ENCODE measurements at places on chromosomes 11 and 22.

DNA sequence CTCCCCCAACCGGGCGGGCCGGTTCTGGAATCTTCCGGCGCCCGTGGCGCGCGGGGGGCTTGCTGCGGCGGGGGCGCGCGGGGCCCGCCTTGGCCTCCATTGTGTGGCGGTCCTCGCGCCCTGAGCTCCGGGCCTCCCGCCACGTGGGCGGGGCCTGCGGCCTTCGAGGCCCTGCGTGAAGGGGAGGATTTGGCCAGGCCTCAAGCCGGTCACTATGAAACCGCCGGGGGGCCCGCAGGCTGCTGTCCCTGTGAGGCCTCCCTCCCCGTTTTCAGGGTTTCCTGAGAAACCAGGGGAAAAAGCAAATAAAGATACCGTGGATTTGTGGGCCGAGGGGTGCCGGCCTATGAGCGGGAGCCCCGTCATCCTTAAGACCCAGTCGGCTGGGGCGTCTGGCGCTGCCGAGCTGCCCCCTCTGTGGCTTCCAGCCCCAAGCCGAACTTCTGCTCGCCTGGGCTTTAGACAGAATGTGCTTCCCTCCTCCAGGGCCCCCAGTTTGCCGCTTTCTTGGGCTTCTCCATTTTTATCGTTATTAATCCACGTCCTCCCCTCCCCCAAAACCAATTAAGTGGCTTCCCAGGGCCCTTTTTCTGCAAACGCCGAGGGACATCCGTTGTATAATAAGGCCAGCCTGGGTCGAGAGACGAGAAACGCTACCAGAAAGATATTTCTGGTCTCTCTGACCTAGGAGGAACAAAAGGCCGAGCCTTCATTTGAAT is 602 bp downstream of the EWSR1 start:
- DNase-seq = peak; percentile 79

- no peak for DNase-seq
Measured at GRCh38 chr11:111523343-111523742, 8.8 kb downstream of the HOATZ start.

DNA sequence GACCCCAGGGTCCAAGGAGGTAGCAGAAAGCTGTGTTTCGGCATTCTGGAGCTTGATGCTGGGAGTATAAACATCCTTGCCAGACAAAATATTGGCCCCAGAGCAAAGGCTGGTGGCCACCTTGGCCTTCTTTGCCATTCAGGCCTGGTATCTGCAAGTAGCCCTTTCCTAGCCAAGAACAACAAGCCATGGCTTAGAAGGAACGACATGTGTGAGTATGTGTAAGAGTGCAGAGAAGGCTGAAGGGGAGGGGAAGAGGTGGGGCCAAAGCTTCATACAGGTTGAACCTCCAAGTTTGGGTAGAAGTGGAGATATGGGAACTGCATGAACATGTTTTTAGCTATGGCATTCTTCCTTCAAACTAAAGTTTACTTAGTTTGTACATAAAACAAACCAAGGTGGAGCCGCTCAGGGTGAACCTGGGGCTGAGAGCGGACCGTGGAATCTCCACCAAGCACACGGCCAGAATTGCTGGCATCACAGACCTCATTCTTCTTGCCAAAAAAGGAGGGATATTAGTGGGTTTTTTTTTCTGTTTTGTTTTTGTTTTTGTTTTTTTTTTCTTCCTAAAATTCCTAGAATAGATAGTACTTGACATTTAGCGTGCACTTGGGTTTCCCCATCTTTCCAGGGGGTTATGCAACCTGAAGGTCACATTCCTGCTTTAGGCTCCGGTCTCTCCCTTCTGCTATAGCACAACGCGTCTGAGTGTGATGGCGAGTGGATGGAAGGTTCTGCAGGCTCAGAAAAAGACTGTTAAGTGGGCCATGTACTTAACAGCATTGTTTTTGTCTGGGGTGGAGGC is 70.9 kb downstream of the ADAMTS15 start:
- DNase-seq = no peak

DNA sequence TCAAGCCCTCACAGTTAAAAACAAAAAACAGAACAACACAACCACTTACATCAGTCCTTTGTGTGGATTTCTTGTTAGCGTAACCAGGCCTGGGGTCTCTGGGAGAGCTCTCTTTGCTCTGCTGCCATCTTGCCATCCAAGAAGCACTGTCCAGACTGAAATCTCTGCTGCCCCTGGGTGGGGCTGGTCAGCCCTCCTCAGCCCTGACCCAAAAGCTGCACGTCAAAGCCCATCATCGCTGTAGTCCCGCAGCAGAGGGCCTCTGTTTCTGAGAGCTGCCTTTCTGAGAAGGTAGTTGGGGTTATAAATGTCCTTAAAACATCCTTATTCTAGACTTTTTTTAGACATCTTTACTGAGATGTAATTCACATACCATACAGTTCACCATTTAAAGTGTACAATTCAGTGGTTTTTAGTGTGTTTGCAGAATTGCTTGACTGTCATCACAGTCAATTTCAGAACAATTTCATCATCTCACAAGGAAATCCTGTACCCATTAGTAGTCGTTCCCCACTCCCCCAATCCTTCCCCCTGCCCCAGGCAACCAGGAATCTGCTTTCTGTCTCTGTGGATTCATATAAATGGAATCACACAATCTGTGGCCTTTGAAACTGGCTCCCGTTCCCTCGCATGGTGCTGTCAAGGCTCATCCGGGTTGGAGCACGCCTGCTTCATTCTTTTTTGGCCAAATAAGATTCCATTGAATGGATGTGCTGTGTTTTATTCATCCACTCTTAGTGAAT is 94.9 kb downstream of the TBC1D22A start:
- no peak for DNase-seq

DNA sequence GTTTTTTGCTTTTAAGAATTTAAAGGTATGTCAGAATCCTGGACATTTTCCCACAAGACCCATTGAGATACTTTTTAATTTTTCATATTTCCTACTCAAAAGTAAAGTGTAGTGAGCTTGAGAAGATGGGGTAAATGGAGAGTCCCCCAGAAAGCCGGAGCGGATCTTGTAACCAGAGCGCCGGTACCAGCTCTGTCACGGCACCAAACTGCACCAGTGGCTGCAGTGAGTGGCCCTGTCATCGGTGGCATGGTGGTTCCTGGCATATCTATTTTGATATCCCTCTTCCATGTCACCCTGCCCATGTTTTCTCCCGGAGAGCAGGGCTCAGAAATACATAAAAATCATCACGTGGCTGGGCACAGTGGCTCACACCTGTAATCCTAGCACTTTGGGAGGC is 19.3 kb downstream of the DDX25 start:
- DNase-seq = no peak

GRCh38 chr22:38353142-38353629 is 36.0 kb upstream of the CSNK1E start:
- DNase-seq = peak; percentile 33

- no peak for DNase-seq
Measured at GRCh38 chr22:48885919-48886305, 941.8 kb downstream of the BRD1 start.

DNA sequence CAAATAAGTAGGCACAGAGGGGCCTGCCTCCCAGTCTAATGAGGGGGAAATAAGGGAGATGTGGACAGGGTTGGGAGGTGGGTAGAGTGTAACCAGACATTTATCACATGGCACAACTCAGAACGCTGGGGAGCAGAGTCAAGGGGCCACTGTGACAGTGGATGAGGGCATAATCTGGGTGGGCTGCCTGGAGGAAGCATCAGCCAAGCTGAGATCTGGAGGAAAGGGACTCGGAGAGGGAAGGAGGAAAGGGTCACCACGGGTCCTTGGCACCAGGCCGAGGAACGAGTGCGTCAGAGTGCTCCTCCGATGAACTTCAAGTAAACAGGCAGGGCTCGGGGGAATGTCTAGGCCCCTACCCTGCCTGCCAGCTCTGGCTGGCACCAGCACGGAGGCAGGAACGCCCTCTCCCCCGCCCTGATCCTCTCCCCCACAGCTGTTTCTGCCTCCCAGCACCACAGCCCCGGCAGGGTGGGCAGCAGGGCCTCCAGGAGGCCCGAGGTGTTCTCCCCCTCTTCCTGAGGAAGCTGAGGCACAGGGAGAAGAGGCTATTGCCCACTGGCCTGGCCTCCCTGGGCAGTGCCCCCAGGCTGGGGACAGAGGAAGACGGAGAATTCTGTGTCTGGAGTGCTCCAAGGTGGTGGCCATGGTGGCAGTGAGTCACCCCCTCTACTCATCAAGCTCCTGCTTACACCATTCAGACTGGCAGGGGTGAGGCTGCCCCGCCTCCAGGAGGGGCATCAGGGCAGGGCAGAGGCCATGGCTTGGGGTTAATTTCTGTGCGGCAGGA is 4.2 kb downstream of the ALDH3B1 start:
- DNase-seq = no peak

GRCh38 chr11:10660323-10660722 is 33.2 kb downstream of the IRAG1 start:
- DNase-seq = no peak

DNA sequence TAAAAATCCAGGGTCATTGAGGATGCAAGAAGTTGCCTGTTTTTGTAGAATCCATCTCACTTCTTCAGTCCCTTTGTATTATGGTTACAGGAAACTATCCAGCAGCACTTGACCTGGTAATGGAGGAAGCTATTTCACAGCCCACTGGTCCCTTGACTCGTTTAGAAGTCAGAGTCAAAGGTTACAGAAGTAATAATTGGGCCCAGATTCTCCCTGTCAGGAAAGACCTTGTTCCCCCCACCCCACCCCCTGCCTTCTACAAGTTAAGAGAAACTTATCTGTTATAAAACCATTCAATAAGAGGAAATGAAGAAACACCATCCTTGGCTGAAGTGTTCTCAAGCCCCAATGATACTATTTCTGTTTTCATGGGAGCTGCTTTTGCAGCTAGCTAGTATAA is 65.8 kb downstream of the CSTPP1 start:
- no peak for DNase-seq

DNA sequence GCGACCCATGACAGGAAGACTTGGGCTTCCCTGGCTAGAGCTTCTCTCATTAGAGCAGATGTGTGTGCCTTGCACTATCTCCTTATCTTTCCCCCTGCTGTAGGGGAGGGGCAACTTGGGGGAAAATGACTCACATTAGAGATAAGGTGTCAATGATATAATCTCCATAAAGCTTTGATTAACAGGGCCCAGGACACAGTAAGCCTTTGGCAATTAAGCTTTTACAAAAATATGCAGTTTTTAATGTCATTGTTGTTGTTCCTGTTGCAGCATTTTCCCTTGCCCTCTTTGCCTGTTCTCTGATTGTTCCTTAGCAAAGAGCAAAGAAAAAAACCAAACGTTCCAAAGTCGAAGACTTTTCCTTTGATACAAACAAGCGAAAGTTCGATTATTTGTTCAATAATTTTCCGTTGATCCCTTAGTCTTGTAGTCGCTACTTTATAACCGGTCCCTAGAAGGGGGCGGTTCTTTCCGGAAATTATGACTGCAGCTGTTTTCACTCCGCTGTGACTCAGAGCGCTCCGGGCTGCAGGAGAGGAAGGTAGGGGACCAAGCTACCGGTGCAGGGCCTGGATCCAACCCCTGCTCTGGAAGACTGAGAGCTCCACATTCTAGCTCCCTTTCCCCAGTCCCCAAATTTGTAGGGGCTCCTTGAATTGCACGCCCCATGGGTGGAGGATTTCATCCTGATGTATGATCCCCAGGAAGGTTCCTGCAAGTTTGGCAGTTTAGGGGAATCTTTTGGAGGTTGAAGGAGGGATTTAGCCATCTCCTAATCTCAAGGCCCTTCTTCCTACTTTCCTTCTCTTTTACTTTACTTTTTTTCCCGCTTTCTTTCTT is at the start of gene VWA5A:
Gene VWA5A, plus strand, starts transcription at position 509 of the 840 bp plus-strand sequence. CDS start 2,062 bp downstream, outside the sequence.
- DNase-seq = peak; percentile 75

GRCh38 chr11:70116386-70117065 is 38.4 kb downstream of the ANO1 start:
- DNase-seq = no peak

- DNase-seq = no peak
Measured at GRCh38 chr11:100556781-100557180, 130.3 kb upstream of the ARHGAP42 start.

DNA sequence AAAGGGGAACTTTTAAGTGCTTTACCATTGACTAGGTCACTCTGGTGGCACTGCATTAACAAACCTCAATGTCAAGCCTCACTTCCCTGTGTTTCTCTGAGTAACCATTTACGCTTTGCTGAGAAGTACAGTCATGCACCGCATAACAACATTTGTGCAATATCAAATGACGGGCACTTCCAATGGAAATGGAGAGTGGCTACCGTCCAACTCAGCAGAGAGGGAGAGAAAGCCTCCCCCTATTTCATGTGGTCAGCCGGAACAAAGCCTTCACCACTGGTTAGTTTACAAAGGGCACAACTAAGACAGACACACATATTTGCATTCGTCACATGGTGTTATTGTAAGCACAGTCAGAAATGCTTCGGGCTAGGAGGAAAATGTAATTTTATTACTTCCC is 117.3 kb downstream of the RASSF10 start:
- DNase-seq = no peak

DNA sequence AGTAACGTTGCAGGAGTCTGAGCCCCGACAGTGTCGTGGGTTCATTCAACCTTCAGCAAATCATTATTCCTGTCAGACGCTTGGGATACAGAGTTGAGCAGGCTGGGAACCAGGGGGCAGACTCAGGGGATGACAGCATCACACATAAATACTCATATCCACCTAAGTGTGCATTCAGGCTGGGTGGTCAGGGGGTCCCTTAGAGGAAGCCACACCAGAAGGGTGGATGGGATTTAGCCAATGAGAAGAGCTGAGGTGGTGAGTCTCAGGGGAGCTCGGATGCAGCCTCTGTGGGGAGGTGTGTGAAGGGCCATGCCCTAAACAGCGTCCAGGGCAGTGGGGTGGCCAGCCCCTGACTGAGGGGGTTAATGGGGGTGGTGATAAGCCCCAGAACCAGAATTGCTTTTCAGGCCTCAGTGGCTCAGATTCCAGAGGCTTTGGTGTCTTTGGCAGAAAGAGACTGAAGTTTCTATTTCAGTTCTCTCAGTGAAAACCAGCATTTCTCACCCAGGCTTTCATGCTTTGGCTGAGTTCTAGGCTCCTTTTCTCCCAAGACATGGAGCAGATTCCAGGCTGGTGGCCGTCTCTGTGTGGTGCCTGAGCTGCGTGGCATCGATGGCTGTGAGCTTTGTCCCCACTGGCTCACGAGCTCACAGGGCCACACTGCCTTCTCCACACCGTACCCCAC is 83.9 kb upstream of the CLDN5 start:
- no peak for DNase-seq

DNA sequence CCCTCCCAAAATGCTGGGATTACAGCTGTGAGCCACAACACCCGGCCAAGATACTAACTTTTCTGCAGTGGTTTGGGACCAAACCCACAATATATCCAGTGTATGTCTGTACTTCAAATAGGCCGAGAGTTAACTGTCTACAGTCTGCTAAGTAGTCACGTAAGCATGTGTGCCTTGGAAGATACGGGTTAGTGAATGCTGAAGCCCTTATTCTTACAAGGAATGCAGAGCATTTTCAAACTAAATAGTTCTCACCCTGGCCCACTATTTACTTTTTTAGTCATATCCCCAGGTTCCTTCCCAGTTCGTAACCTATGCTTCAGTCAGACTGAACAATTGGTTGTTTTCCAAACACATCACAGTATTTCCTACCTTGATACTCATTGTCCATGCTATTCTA is 176.0 kb downstream of the WNT11 start:
- no peak for DNase-seq
